Activated CD8-positive, alpha-beta memory T cell treated with anti-CD3 and anti-CD28 coated beads, Interleukin-2, amount 50 U/mL, for 4 hours (primary cell): ENCODE measurements at places on chromosomes 1 and 21.

DNA sequence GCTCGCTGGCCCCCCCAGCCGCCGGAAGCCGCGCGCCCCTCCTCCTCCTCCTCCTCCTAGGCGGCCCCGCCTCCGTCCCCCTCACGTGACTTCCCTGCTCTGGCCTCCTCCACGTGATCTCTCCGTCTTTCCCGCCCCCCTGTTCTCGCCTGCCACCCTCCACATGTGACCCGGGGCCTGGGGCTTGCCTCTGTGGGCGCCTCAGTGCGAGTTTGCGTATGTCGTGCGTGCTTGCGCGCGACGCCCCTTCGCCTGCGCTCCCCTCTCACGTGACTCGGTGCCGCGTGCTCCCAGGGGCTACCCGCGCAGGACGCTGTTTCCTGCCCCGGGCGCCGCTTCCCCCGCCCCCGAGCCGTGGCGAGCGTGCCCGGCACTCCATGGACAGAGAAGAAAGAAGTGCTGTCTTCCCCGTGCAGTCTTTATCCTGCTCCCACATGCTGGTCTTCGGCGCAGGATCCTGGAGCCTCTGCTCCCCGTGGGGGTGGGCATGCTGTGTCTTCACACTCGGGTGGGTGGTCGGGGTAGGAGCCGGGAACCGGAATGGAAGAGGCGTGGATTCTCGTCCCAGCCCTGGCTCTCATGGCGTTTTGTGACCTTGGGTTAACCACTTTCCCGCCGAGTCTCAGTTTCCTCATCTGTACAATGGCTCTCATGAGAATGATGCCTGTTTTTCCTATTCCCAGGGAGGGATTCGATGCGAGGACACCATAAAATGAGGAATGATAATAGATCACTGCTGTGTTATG is 431 bp upstream of the UBE2Q1 start:
- DNase-seq, result peak; percentile 99

GRCh38 chr21:33844104-33844889 is 71.3 kb downstream of the ATP5PO start:
- DNase-seq, result no peak

GRCh38 chr1:54813485-54814125 is 12.5 kb upstream of the TTC22 start:
- DNase-seq, result no peak

DNA sequence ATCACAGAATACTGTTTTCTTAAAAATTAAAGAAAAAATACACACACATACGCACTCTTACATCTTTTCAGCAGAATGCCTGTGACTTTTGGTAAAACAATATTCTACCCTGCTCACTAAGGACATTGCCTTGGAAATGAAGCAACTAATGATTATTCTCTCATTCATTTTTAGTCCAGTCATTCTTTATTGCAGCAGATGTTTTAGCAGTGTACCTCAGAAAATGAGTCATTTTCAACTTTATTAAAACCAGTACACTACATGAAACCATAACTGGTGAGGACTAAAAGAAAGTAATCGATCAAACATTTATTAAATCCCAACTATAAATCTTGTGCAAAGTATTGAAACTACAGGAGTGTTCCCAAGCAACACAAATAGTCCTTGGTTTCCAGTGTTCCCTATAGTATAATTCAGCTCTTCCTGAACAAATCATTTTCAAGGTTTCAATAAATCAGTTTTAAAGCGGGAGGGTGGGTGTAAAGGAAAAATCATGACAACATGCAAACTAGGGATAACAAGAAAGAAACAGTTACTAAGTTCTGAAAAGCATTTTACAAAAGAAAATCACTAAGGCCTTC is 114.2 kb downstream of the ADGRL4 start:
- no peak for DNase-seq

DNA sequence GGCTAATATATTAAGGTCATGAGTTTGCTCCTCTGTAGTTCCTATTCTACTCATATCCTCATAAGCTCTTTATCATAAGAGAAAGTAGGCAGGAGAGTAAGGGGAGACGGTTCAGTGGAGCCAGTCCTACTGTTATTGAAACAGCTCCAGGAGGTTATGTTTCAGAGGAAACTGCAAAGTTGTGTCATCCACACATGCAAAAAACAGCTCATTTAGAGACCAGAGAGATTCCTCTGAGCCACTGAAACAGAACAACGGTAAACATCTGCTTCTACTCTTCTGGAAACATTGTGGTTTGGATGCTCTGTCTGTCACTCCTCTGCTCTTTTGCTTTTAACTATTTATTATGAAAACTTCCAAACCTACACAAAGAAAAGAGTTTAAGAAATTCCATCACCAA is 66.3 kb upstream of the PPP2R5A start:
- no peak for DNase-seq

DNA sequence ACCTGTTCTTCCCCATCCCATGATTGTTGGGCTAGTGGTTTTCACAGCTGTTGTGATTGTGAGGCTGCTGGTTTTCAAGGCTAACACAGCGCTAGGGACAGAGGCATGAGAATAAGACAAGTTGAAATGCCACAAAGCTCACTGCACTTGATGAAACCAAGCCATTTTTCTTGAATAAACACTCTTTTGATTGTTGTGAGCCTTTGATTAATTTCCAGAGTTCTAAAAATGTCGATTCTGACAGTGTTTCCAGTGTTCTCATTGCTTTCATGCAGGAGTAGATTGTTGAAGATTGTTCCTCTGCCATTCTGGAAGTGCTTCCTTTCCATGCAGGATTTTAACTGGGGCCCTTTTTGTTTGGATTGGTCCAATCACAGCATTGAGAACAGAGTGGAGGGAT is 134.9 kb upstream of the GRIK3 start:
- DNase-seq, result no peak

GRCh38 chr1:2561446-2561845 is 5.3 kb downstream of the TNFRSF14 start:
- DNase-seq, result no peak

DNA sequence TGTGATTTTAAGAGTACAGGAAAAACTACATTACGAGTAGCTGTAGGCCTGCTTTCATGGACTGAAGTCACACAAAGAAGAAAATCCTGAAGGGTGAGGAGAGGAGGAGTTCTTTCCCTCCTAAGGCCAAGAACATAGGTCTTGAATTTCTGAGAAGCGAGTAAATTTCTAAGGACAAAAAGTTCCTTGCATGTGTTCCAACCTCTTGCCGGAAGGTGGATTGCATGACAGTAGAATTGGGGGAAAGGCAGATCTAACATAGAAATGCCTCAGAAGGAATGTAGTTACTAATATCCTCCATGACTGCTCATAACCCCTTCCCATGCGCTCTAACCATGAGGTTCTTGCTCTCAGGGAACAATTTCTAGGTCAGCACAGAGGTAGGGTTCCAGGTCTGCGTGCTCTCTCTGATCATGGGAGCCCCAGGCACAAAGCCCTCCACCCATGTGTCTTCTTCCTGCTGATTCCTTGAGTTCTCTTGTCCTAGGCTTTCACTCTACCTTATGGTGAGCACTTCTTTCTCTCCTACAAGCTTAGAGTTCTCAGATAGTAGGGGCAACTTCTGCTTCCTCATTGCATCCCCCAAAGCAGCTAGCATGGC is 13.7 kb downstream of the CD2 start:
- no peak for DNase-seq

- DNase-seq, result no peak
Measured at GRCh38 chr1:46288485-46289133, 14.8 kb downstream of the LRRC41 start.

- no peak for DNase-seq
Measured at GRCh38 chr1:245512980-245513578, 358.3 kb downstream of the KIF26B start.

DNA sequence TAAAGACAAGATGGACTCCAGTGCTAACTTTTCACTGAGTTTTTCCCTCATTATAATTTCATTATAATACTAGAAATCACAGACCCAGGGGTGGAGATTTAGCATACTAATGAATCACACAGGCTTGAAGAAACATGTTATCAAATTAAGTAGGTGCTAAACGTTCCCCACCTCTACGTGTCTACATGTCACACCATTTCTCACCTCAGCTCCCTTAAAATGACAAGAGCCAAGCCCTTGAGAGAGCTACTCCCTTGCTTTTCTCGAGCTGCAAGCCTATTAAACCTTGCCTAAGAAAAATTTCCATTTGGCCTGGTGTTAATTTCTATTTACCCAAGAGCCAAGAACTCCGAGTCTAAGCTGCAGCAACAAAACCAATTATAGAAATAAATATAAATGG is 396.3 kb upstream of the NEGR1 start:
- no peak for DNase-seq

GRCh38 chr1:32609180-32609579 is 41.2 kb downstream of the ZBTB8OS start:
- no peak for DNase-seq

- DNase-seq, result no peak
Measured at GRCh38 chr1:155640367-155640766, 30.3 kb downstream of the MSTO1 start.

DNA sequence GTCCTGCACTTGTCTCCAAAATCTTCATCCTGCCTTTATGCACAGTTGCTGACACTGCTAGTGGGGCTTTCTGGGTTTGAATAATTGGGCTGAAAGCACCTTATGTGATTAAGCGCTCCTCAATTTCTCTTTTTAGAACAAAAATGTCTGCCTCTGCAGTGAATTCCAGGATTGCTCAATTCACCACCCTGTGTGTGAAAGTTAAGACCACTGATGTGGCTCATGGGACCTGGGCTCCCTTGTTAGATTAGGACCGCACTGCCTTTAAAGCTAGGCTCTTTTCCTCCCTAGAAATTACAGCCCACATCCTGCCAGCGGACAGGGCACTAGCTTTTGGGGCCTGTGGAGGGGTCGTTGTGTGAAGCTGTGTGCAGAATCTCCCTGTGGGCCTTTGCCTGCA is 18.8 kb downstream of the KIAA1614 start:
- no peak for DNase-seq

GRCh38 chr1:160043543-160043942 is 11.8 kb upstream of the PIGM start:
- DNase-seq, result no peak

GRCh38 chr1:201645956-201646355 is 107.0 kb downstream of the NAV1 start:
- DNase-seq, result no peak

- DNase-seq, result no peak
Measured at GRCh38 chr1:190908691-190909090, 431.0 kb upstream of the BRINP3 start.

- no peak for DNase-seq
Measured at GRCh38 chr1:51729824-51730301, 113.0 kb downstream of the OSBPL9 start.

GRCh38 chr1:229590119-229590518 is 31.6 kb upstream of the ABCB10 start:
- no peak for DNase-seq

GRCh38 chr1:9291914-9292360 is 757 bp upstream of the SPSB1 start:
- no peak for DNase-seq

GRCh38 chr1:12046749-12047119 is 16.4 kb upstream of the TNFRSF8 start:
- DNase-seq, result no peak

- DNase-seq, result no peak
Measured at GRCh38 chr21:33451634-33452071, 28.1 kb downstream of the TMEM50B start.

DNA sequence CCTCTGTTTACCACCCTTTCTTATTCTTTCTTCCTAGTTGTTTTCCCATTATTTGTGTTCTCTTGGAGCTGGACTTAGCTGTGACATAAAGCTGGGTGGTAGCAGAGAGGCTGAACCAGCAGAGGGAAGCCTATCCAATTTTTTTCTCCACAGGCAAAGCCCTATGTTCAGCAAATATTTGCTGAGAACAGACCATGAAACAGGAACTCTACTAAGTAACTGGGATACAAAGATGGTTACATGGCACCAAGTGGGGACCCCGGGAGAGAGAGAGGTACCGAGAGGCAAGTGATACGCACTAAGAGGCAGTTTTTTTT is 6.6 kb downstream of the CFAP141 start:
- no peak for DNase-seq

DNA sequence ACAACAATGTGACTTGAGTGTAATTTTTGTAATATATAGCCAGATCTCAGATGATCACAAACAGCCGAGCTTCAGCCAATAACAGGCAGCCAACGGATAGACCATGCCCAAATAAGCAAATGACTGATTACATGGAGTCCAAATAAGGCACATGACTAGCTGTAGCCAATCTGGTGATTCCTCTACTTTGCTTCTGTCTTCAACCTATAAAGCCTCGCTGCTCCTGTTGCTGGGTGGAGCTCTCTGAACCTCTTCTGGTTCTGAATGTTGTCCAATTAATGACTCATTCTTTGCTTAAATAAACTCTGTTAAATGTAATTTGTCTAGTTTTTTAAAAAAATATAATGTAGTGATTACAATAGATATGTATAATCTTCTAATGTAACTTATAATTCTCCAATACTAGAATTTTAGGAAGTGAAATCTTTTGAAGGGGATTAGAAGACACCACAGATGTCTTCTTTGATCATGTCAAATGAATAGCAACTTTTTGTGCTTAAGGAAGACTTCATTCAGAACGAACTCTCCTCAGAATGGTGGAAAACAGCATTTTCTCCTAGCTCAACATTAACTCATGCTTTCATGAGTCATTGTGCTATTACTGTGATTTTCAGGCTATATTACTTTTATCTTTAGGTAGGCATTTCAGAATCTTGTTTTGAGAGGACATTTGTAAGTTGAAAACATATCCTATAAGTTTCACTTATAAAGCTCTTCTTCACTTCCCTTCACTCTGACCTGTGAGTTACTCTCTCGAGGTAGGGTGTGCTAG is 857.8 kb upstream of the B3GALT2 start:
- DNase-seq, result no peak

DNA sequence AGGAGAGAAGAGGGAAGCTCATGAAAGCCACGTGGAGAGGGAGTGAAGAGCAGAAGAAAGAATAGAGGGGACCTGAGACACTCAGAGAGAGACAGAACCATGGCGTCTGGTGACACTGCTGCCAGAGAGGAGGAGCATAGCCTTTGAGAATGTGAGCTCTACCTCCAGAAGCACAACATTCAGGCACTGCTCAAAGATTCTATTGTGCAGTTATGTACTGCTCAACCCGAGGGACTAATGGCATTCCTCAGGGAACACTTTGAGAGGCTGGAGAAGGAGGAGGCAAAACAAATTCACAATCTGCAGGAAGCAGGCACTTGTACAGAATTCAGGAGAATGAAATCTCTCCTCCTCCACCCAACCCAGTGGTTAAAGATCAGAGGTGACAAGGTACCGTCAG is 45.1 kb downstream of the BTBD8 start:
- no peak for DNase-seq

DNA sequence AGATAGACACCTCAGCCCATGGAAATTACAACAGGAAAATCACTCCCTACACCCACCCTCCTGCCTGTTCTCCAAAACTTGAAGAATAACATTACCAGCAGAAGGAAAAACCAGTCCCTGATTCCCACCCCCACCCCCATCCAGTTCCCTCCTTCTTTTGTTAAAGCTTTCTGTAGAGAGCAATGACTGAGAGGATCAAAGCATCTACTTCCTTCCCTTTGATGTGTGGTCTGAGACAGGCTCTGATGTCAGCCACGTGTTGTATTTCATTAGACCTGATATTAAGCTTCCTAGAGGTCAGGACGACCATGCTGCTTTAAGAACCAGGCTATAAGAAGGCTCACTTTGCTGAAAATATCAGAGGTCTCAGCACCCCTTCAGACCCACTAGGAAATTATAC is 73.9 kb upstream of the HAO2 start:
- no peak for DNase-seq
